Neural crest cell (in vitro differentiated cells): ENCODE measurements at places on chromosomes 11 and 22. TPM values are rescaled to one million over a fixed set of nuclear protein-coding genes. Genes with fewer than 3 reads are reported as not detected.
A peak's percentile ranks its signal among the peaks of the same experiment; 100 is the strongest.

- peak; percentile 65 for DNase-seq
Measured at GRCh38 chr22:37639070-37639760, at the start of gene SH3BP1. Gene SH3BP1, plus strand, starts transcription at chr22:37639669. Its CDS starts 119 bp downstream, at chr22:37639788.

DNA sequence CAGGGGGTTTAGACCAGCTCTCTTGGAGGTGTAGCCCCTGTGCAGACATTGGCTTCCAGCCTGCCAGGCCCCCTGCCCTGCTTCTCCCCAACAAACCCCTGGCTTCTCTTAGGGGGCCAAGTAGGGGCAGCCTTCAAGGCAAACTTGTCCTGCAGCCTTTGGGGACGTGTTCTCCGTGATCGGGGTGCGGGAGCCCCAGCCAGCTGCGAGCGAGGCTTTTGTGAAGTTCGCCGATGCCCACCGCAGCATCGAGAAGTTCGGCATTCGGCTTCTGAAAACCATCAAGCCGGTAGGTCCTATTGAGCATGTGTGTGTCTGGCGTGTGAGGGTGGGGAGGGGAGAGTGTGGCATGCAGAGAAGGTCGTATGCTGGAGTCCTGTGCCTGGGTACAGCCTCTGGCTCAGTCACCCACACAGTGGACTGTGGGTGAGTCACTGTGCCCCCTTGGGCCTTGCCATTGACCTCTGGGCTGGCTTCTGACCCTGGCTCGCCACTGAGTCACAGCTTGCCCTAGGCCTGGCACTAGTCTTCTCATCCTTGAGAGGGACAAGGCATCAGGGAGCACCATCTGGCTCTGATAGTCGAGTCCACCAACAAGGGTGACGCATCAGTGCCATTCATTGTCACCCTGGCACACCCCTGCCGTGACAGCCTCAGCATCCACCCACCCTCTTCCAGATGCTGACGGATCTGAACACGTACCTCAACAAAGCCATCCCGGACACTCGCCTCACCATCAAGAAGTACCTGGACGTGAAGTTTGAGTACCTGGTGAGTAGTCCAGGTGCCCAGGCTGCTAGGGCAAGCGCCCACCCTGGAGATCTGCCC lies 11.4 kb downstream of the SLC16A8 start:
- no peak for DNase-seq

- DNase-seq: no peak
Measured at GRCh38 chr11:93849751-93850593, 446 bp downstream of the VSTM5 start.

- DNase-seq: no peak
Measured at GRCh38 chr11:34977089-34977912, 60.9 kb downstream of the PDHX start.

Gene MS4A6E
- not detected in 2 replicates for total RNA-seq

Gene ZP1
- not detected in 2 replicates for total RNA-seq

Gene DRD4
- total RNA-seq: 0.30 and 0.63 TPM in 2 replicates

Gene FOLH1
- not detected in 2 replicates for total RNA-seq

Gene MTFP1
- 37.4 and 38.9 TPM in 2 replicates for total RNA-seq

Gene MPZL3
- 0.35 and 0.43 TPM in 2 replicates for total RNA-seq
